Smooth muscle cell of the brain vasculature (primary cell): ENCODE measurements at places on chromosomes 4 and X.

DNA sequence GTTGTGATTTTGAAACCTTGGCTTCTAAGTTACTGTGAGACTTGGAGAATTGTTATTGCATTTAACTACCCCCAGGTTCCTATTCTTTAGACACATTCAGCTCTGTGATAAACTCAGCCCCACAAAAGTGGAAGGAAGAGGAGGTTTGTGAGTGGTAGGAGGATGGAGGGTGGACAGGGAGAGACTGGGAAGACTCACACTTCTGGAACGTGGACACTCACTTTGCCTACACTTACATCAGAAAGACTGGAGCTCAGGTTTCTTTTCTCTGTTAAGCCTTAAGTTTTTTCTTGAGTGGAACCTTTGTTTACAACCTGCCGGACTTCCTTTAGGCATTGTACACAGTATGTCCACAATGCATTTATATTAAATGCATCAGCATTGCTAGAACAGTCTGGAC is 99.0 kb downstream of the AREG start:
- DNase-seq = no peak

DNA sequence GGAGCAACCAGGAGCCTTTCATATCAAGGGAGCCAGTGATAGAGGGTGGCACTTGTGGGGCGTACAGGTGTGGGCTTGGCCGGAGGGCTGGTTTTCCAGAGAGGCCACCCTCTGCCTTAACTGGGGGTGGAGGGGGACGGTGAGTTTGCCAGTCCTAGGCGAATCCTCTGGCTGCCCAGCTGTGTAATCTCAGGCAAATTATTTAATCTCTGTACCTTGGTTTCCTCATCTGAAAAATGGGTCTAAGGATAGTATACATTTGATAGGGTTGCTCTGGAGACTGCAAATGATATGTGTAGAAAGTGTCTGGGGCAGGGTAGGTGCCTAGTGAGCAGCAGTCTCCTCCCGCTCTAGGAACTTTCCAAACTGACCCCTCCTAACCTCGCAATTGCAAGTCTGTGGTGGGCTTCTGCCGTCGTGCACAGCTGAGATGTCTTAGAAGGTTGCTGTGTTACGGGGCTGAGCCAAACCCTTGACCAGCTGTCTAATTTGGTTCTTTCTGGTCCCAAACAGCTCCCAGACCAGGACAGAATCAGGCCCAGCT is 3.8 kb upstream of the CXCR3 start:
- DNase-seq = no peak

GRCh38 chr4:15515106-15515505 is 45.4 kb downstream of the CC2D2A start:
- no peak for DNase-seq

DNA sequence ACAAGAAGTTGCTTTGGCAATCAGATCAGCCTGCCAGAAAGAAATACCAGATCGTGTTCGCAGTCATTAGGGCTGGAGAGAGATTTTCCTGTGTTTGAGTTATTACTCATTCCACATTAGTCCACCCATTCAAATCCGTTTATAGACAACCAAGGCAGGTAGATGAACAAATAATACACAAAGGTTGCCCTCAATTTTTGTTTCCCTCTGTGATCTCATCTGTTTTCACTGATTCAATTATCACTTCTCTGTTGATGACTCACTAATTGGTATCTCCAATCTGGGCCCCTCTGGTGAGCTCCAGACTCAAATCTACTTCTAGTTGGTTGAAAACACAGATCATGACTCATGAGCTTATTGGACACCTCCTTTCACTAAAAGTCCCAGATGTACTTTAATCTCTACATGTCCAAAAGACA is 54.5 kb downstream of the CHM start:
- DNase-seq = no peak

DNA sequence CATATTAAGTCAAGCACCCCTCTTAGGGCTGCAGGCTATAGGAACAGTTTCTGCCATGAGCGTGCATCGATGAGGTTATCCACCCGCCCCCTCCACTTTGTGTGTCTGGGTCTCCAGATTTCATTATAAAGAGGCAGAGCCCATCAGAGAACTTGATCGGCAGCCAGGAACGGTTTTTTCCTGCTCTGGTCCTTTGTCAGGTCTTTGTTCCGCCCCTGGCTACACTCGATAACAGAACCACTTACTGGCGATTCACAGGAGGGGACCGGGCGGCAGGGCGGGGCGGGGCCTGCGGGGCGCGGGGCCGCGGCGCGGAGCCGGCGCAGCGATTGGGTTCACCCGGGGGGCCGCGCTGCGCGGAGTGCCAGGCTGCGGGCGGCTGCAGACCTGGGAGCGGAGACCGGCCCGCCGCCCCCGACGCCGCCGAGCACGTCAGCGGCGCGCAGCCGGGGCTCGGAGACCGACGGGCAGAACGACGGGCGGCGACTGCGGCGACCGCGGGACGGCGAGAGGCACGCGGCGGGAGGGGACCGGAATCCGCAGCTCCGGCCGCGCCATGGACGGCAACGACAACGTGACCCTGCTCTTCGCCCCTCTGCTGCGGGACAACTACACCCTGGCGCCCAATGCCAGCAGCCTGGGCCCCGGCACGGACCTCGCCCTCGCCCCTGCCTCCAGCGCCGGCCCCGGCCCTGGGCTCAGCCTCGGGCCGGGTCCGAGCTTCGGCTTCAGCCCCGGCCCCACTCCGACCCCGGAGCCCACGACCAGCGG is at the start of gene SLC10A4:
SLC10A4 (plus strand) TSS at position 338 of the 771 bp plus-strand sequence; CDS start at position 557, 219 bp downstream.
- no peak for DNase-seq

GRCh38 chr4:37324546-37324945 is 80.0 kb downstream of the NWD2 start:
- DNase-seq = no peak

- DNase-seq = peak; percentile 69
Observed at GRCh38 chr4:41143311-41144039, 70.9 kb downstream of the APBB2 start.

DNA sequence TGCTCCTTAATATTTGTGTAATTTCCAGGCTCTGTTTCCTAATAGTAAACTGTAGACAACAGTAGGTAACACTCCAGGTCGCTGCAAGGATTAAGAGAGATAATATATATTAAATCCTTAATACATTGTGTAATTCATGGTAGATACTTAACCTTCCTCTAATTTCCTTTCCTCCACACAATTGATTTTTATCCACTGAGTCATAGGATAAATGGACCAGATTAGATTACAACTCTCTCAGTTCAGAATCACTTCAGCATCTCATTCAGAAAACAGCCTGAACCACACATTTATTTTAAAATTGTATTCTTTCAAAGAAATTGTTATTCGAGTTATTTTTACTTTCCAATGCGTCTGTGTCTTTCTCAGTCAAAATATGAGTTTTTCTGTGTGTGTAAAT is 17.1 kb downstream of the GK2 start:
- DNase-seq = no peak

GRCh38 chr4:163568843-163569242 is 74.4 kb downstream of the TMA16 start:
- DNase-seq = no peak

- no peak for DNase-seq
Observed at GRCh38 chrX:18119856-18120255, 100.8 kb downstream of the BEND2 start.

GRCh38 chrX:42054256-42054655 is 130.9 kb upstream of the CASK start:
- DNase-seq = no peak

DNA sequence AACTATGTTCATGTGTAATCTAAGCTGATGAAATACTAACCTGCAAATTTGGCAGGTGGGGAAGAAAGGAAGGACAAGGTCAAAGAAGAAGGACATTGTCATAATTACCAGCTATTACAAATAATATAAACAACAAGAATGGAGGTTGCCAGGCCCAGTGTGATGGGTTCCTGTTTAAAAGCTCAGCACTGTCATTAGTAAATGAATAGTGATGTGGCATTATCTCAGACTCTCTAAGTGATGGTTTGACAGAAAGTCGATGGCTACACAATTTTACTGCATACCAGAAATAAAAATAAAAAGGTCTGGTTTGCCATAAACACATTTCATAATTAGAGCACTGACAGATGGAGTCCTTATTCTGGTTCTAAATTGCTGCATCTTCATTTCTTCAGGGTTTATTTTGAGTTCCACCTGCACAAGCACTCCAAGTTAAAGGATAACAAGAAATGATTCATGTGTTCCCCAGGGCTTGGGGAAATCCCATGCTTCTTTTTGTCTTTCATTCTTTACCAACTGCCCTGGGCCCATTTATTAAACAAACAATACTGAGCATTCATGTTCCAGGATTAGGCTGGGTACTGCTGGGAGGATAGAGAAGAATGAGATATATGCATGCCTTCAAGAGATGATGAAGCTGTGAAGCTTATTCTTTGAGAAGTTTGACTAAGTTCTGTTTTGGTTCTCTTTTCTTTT is 367.8 kb upstream of the RASGEF1B start:
- no peak for DNase-seq

DNA sequence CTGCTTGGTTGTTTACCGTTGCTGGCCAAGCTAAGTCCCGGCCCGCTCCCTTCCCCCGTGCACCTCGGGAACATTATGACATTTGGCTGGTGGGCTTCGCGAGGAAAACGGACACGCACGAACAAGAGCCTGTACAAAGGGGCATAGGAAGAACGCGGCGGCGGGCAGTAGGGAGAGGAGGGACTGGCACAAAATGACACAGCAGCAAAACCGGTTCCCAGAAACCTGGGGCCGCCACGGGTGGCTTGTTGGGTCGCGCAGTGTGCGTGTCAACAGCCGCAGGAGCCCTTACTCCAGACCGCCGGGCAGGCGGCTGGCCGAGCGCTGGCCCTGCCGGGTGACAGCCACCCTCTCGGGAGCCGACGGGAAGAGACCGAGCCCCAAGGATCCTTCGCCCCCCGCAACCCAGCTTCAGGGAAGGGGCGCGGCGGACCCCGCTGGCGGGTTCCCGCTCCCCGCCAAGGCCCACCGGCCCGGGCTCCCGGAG is 1.6 kb upstream of the LIN54 start:
- no peak for DNase-seq

- no peak for DNase-seq
Observed at GRCh38 chr4:1404573-1405253, 1.5 kb downstream of the NKX1-1 start.

DNA sequence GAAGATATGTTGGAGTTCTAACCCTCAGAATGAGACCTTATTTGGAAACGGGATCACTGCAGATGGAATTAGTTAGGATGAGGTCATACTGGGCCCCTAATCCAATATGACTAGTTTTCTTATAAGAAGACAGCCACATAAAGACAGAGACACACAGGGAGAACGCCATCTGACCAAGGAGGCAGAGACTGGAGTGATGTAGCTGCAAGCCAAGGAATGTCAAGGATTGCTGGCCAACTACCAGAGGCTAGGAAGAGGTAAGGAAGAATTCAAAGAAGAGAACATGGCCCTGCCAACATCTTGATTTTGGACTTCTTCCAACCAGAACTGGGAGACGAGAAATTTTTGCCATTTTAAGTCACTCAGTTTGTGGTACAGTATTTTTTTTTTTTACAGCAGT is 152.8 kb upstream of the DIPK2B start:
- no peak for DNase-seq

DNA sequence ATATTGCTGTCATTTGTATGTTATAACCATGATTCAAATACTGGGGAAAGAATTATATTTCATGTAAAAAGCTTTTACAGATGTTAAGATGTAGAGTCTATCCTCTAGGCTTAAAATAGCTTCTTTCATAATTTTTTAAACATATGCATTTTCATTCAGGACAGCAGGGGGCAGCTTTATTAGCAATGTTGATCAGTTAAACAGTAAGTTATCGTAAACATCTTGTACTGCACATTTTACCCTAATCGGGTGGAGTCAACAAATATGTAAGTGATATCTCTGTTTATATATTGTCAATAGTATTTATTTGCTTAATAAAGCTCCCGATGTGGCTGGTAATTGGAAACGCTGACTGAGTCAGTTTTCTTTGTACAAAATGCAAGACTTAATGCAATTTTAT is 142.5 kb upstream of the MED14 start:
- DNase-seq = no peak

- DNase-seq = no peak
Observed at GRCh38 chr4:144185086-144185485, 44.6 kb upstream of the GYPA start.

- no peak for DNase-seq
Observed at GRCh38 chr4:109589605-109590004, 29.6 kb downstream of the MCUB start.

- DNase-seq = peak; percentile 84
Observed at GRCh38 chr4:76208005-76208765, 5.4 kb downstream of the SCARB2 start.

GRCh38 chrX:88660836-88661235 is 86.2 kb upstream of the CPXCR1 start:
- no peak for DNase-seq

- no peak for DNase-seq
Observed at GRCh38 chr4:6444582-6444981, 27.8 kb downstream of the PPP2R2C start.

DNA sequence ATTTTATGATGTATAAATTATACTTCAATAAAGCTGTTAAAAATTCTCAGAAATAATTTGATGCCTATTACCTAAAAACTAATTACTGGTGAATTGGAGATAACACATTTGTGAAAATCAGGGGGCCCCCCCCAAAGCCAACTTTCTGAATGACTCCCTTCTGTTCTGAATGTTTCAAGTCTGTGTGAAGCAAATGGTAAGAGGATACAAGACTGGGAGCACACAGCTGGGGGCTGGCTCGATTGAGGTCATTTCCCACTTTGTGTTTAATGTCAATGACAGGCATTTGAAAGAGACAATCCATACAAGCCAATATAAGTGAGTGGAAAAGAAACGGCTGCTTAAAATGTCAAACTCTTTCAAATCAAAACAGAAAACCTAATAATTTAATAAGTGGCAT is 155.8 kb downstream of the SH2D1A start:
- no peak for DNase-seq
